ENCODE measurements at places on chromosomes 1 and 21. TPM values are rescaled to one million over a fixed set of nuclear protein-coding genes. Genes with fewer than 3 reads are reported as not detected.

- no peak for DNase-seq
Observed at GRCh38 chr1:55854911-55855310, 639.7 kb upstream of the USP24 start.

DNA sequence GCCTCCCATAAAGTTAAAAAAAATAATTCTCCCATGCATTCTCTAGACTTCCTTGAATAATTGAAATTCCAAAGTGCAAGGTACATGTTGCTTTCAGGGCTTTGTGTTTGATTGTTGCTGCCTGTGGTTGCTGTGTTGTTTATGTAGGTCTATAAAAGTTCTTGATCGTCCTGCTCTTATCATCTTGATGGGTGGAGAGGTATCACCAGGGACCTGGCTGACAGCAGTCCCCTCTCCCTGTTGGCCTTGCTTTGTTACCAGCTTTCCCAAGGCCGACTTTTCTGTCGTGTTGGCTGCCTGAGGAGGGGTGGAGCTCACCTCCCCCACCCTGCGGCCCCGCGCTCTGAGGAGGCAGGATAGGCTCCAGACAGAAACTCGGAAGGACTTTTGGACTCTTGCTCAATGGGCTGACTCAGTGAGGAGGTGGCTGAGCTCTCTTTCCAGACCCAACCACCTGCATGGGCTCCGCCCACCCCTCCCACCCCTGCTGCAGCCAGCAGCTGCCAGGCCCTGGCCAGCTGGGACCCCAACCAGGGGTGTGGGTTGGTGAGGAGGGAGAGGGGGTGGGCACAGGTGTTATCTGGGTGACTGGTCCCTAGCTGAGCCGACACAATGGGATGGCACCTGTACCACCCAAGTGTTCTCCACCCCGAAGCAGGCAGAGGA lies 2.0 kb downstream of the INAVA start:
- DNase-seq = no peak

DNA sequence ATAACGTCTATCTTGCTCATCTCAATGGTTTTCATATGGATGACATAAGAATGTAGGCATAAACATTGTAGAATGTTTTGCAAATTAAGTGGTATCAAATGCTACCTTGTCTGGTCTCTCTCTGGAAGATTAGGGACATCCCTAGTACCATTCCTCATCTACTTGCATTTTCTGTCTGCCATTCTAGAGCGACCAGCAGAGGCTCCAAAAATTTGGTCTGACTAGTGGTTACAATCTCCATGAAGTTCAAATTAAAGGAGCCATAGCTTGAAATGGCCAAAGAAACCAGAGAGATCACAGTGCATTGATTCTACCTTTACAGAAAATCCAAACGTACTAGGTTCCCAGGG lies 1.1 kb downstream of the CD84 start:
- DNase-seq = no peak

DNA sequence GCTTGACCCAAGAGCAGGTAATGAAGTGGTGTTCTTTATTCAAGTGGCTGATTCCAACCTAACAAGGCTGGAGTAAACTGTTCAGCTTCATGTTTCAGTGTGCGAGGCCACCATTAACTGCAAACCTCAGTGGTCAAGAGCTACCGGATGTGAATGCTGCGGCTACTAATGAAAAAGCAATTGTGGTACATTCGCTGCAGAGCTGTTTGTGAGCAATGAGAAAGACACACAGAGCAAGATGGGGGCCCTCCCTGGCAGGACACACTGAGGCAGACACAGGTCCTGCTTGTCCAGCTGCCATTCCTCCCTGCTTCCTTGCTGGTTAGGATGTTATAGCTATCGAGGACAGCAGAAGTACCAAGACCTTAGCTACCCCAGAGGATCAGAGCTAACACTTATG lies 26.1 kb downstream of the SYF2 start:
- no peak for DNase-seq

- no peak for DNase-seq
Observed at GRCh38 chr1:227255086-227255732, 63.1 kb downstream of the CDC42BPA start.

GRCh38 chr1:115454837-115455511 lies 116.9 kb upstream of the NGF start:
- no peak for DNase-seq

- DNase-seq = peak; percentile 93
Observed at GRCh38 chr1:206612129-206612876, at the start of gene EIF2D. Gene EIF2D (minus strand): TSS chr1:206612465. CDS start chr1:206612342, 123 bp downstream.

GRCh38 chr1:84971957-84972356 lies 25.0 kb downstream of the MCOLN2 start:
- no peak for DNase-seq

GRCh38 chr1:219041818-219042217 lies 131.9 kb upstream of the LYPLAL1 start:
- peak; percentile 17 for DNase-seq

DNA sequence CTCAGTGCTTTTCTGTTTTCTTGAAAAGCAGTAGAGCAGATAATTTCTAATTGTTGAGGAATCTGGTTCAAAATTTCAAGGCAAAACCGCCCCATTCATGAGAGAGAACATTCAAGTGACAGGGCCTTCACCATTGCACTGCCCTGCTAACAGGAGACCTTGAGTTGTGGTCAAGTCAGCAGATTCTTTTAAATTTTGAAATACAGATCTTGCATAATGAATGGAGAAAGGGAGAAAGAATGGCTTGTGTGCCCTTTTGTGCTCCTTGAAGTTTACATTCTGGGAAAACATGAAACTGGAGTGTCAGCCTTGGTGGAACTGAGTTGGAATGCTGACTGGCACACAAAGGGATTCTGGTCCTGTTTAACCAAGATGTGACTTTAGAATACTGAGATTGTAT lies 164.5 kb upstream of the UBE2U start:
- no peak for DNase-seq

GRCh38 chr1:205350124-205350523 lies 6.6 kb downstream of the KLHDC8A start:
- DNase-seq = no peak

DNA sequence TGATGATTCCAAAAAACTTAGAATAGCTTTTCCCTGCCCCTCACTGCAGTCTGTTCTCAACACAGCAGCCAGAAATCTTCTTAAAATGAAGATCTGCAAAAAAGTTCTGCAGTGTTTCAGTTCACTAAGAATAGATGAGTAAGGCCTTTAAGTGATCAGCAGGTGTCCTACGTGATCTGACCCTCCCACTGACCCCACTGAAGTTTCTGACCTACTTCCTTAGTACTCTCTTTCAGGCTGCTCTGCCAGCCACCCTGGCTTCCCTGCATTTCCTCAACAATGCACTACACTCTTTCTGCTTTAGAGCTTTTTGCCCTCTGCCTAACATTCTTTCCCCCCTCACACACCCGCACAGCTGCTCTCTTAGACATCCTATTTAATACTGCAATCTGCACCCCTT lies 182.5 kb downstream of the AKT3 start:
- no peak for DNase-seq

DNA sequence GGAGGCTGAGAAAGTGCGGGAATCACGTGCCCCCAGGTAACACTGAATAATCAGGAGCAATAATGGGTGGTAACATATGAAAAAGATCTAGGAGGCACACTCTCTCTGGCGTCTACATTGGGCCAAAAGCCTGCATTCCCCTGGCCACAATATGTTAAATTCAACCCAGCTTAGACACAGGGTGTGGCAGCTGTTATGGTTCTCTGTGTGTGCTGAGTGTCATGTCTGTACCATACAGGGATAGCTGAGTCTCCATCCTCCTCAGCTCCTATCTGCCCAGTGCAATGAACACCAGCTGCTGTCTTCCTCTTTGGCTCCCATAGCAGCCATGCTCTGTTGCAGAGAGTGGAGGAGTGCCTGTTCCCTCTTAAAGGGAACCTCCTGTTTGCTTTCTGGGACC lies 14.3 kb downstream of the S100A11 start:
- DNase-seq = no peak

GRCh38 chr21:45867041-45867666 lies 114.4 kb upstream of the COL6A1 start:
- DNase-seq = no peak

GRCh38 chr1:187817782-187818181 lies 989.0 kb downstream of the PLA2G4A start:
- no peak for DNase-seq

GRCh38 chr1:209443975-209444651 lies 139.4 kb upstream of the CAMK1G start:
- no peak for DNase-seq

- no peak for DNase-seq
Observed at GRCh38 chr21:33870768-33871167, 44.8 kb downstream of the ATP5PO start.

- DNase-seq = no peak
Observed at GRCh38 chr1:107941123-107941522, 23.9 kb downstream of the VAV3 start.

DNA sequence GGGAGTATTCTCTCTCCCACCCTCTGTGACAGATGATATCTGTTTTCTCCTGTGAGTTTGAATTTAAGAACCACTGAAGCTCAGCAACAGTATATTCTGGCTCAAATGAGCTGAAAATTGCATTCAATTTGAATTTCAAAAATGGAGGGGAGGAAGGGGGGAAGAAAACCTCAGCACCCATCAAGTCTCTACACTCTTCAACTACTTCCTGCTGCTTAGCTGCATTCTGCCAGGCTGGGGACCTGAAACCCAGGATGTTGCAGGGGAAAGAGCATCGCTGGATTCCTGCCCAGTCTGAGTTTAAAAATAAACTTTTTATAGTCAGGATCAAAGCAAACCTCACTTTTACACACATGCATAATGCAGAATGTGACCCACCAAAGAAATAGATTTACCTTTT lies 214.3 kb upstream of the ESRRG start:
- no peak for DNase-seq

GRCh38 chr1:210731193-210731592 lies 402.5 kb downstream of the HHAT start:
- no peak for DNase-seq

DNA sequence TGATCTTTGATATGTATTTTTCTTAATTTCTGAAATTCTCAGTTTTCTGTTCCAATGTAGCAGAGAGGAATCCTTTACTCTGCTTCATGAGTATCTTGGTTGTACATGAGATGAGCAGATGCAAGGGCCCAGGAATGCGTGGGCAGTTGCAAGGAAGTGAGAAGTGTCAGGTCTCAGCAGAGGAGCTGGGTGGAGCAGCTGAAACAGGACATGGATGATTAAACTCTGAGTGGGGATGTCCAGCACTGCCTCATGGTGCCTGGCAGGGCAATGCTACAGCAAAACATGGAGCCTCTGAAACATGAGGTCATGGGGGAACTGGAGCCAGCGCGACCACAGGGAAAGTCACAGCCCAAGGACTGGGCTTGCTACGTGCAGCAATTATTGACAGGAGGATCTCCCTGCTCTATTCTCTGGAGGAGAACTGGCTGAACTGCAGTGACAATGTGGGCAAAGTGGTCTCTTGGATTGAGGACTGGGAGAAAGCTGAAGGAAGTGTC lies 48.4 kb downstream of the COLGALT2 start:
- no peak for DNase-seq

The ZNF672 gene
- 20.1 TPM for total RNA-seq

The ATP1A4 gene
- not detected for total RNA-seq

The FNDC5 gene
- total RNA-seq = not detected

The ADAMTSL4 gene
- total RNA-seq = 0.73 TPM

The PROK1 gene
- not detected for total RNA-seq

The PPM1J gene
- total RNA-seq = 1.7 TPM

The IFI16 gene
- total RNA-seq = 174 TPM

The LCK gene
- not detected for total RNA-seq

The SPRR2A gene
- total RNA-seq = not detected

The TEX38 gene
- total RNA-seq = not detected

The RAB42 gene
- total RNA-seq = 1.2 TPM

The TCHH gene
- total RNA-seq = not detected

The SLC1A7 gene
- total RNA-seq = not detected

The SKI gene
- 80.3 TPM for total RNA-seq

Measured in endothelial cell of umbilical vein (primary cell).